Right renal pelvis (tissue), 4 donors: ENCODE measurements at places on chromosomes 4 and X.

DNA sequence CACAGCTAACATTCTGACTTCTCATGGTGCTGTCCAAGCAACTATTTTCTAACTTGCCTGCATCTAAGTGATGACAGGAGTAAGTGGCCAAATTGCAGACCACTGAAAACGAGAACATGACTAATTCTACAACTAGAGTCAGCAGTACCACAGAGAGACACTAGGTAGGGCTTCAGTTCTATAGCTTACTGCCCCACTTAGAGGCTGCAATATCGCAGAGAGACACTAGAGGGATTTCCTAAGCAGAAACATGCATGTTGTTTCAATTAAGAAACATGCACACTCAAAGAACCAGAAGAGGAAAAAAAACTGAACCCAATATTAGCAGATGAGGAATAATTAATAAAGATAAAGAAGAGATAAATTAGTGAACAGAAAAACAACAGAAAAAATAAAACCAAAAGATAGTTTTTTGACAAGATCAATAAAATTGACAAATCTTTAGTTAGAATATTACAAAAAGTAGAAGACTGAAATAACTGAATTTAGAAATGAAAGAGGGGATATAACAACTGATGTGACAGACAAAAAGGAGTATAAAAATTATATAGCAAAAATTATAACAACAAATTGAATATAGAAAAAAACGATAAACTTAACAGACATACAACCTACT, 100.8 kb downstream of the SPIN4 start:
- peak; percentile 38 for DNase-seq

DNA sequence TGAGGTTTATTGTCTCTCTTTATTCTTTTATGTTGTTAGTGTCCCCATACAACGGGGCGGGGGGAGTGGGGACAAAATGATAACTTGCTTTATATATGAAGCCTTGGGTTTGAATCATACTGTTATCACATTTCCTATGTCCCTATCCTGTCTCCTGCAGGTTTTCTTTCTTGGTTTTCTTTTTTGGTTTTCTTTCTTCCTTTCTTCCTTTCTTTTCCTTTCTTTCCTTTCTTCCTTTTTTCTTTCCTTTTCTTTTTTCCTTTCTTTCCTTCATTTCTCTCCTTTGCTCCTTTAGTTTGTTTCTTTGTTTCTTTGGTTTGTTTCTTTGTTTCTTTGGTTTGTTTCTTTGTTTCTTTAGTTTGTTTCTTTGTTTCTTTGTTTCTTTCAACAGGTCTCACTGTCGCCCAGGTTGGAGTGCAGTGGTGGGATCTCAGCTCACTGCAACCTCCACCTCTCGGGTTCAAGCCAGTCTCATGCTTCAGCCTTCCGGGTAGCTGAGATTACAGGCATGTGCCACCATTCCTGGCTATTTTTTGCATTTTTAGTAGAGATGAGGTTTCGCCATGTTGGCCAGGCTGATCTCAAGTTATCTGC, 4.8 kb downstream of the FMR1 start:
- DNase-seq: no peak

- no peak for DNase-seq
These were observed 81.4 kb downstream of the FBXW7 start for GRCh38 chr4:152454398-152455011.

DNA sequence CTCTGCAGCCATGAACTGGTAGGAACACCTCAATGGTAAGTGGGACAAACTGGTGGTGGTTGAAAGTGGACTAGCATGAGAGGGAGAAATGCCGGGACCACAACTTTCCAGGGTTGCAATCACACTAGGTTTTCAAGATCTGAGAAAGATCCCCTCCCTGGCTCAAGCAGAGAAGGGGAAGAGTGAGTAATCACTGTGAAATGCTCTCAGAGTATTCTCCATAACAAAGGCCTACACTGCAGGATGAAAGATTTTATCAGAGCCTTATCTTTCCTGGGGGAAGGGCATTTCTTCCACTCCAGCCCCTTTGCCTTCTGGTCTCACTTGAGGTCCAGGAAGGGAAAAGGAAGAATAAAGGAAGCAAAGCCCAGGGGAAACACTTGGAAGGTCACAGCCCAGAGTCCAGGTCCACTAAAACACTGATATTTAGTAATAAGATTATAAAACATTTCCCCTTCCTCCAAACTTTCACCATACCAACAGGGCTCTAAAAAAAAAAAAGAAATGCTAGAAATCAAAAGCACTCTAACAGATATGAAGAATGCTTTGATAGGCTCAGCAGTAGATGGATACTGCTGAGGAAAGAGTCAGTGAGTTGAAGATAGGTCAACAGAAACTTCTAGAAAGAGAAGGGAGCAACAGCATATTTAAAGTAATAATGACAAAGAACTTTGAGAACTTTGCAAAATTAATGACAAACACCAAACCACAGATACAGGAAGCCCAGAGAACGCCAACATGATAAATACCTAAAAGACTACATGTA, 95.9 kb downstream of the WDFY3 start:
- DNase-seq: no peak

GRCh38 chrX:71616672-71617529, 1.4 kb downstream of the CXCR3 start:
- DNase-seq: no peak

DNA sequence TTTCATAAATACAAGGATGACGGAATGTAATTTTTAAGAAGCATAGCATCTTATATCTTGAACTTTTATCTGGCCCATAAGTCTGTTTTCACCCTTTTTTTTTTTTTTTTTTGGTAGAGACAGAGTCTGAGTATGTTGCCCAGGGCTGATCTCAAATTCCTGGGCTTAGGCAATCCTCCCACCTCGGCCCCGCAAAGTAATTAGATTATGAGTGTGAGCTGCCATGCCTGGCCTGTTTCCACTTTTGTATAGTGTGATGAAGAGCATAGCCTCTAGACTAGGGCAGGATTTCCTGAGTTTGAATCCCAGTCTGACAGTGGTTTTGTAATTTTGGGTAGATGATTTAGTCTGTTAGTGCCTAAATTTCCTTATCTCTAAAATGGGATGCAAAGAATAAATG, 11.0 kb downstream of the STIM2 start:
- no peak for DNase-seq
